ENCODE measurements at places on chromosomes 6 and 20.

GRCh38 chr6:169571123-169571962 is 130.5 kb downstream of the WDR27 start:
- DNase-seq, result no peak

DNA sequence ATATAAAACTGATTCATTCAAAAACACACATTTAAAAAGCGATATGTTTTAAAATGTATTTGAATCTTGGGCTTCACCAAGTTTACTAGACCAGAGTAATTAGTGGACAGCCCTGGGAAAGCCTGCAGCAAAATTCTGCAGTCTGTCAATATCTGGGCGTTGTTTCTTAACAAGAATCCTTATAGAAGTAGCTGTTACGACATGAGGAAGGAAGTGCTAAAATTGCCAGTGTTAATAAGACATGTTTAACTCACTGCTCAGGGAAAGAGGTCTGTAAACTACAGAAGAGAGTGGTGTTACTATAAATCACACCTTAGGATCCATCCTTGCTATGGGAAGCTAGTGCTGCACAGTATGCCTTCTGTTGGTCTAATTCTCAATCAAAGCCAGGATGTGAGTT is 120.6 kb downstream of the TBX18 start:
- DNase-seq, result no peak

GRCh38 chr6:73823046-73823735 is 127.2 kb downstream of the CD109 start:
- no peak for DNase-seq

- DNase-seq, result no peak
Observed at GRCh38 chr6:8420031-8420588, 15.2 kb downstream of the SLC35B3 start.

GRCh38 chr6:64220801-64221200 is 585.2 kb downstream of the PHF3 start:
- DNase-seq, result no peak

- DNase-seq, result no peak
Observed at GRCh38 chr6:16759181-16759645, 2.0 kb downstream of the ATXN1 start.

- no peak for DNase-seq
Observed at GRCh38 chr20:58014628-58015315, 213.7 kb downstream of the ANKRD60 start.

- peak; percentile 27 for DNase-seq
Observed at GRCh38 chr20:48635791-48636267, 192.0 kb downstream of the PREX1 start.

- DNase-seq, result no peak
Observed at GRCh38 chr6:130577178-130577919, 211.5 kb downstream of the TMEM200A start.

DNA sequence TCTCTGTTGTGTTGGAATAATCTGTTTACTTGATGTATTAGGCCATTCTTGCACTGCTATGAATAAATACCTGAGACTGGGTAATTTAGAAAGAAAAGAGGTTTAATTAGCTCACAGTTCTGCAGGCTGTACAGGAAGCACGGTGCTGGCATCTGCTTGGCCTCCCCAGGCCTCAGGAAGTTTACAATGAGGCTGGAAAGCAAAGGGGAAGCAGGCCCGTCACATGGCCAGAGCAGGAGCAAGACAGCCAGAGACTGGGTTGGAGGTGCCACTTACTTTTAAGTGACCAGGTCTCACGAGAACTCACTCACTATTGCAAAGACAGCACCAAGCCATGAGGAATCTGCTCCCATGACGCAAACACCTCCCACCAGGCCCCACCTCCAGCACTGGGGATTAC is 50.6 kb upstream of the FUCA2 start:
- DNase-seq, result no peak

GRCh38 chr20:57156011-57156729 is 110.3 kb downstream of the BMP7 start:
- DNase-seq, result no peak

- no peak for DNase-seq
Observed at GRCh38 chr20:3423126-3423525, 15.7 kb upstream of the DNAAF9 start.

DNA sequence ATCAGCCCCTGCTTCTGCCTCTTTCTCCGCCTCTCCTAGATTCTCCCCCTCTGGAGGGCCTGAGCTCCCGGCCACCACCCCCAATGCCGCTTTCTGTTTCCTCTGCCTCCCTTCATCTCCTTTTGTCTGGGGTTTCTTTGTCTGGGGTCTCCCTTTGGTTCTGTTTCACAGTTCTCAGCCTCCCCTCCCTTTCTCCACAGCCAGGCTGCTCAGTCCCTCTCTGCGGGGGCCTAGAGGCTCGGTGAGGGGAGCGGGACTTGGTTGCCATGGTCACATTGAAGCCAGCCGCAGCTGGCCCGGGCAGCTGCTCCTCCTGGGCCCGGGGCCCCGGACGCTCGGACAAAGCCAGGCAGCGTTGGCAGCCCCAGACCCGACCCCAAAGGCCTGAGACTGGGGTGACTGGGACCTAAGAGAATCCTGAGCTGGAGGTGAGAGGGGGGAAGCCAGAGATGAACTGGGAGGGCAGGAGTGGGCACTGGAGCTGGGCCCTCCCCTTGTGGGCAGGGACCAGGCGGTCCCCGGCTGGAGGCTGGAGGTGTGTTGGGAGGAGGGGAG is 3.5 kb upstream of the DDR1 start:
- DNase-seq, result no peak

GRCh38 chr6:106133040-106133439 is 46.9 kb downstream of the PRDM1 start:
- no peak for DNase-seq

DNA sequence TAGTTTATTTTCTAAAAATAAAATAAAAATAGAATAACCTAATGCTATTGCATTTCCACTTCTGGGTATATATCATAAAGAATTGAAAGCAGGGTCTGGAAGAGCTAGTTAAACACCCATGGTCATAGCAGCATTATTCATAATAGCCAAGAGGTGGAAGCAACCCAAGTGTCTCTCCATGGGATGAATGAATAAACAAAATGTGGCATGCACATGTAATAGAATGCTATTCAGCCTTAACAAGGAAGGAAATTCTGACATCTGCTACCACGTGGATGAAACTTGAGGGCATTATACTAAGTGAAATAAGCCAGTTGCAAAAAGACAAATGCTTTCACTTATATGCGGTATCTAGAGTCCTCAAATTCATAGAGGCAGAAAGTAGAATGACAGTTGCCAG is 130.8 kb downstream of the TIAM2 start:
- no peak for DNase-seq

DNA sequence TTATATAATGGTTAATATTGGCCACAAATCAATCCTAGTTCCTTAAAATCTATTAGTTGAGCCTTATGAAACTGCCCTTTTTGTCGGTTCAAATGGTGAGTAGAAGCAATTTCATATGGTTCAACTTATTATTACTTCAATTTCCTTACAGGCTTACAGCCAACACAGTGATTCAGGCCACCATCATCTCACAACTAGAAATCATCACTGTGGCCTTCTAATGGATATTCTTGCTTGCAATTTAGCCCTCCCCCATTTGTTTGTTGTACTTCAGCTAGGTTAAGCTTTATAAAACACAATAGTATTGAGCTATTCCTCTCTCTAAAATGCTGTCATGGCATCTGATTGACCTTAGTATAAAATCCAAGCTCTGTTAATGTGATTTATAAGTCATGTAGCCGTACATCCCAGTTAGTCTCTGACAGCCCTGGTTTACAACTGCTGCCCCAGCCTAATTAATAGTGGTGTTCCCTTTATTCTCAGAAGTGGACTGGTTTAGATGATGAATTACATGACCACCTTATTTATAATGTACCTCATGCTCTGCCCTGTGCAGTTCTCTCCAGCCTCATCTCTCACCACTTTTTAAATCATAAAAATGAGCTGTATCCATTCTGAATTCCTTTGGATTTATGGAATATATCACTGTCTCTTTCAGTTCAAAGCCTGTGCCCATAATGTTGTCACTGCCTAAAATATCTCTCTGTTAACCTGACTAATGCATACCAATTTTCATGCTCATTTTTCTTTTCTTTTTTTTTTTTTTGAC is 36.7 kb downstream of the LAMA2 start:
- no peak for DNase-seq

GRCh38 chr20:56735084-56735642 is 106.1 kb downstream of the TFAP2C start:
- no peak for DNase-seq

- DNase-seq, result no peak
Observed at GRCh38 chr6:6635291-6635690, 46.8 kb downstream of the LY86 start.

DNA sequence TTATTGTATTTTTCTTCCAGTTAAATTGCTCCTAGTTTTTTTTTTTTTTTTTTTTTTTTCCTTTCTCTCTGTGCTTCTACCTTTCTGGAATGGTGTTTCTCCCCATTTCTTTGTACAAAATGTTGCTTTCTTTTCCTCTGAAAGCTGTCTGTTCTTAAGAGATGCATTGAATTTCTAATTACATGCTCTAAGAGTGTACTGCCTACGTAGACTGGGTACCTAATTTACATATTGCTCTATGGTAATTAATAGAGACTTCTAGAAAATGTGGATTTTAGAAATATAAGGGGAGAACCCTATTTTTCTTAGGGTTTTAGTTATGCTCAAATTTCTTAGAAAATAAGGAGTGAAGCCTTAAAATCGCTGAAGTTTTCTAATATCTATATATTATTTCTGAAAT is 13.8 kb downstream of the KCNQ5 start:
- no peak for DNase-seq

- DNase-seq, result no peak
Observed at GRCh38 chr6:99602520-99603420, 3.9 kb upstream of the PRDM13 start.

DNA sequence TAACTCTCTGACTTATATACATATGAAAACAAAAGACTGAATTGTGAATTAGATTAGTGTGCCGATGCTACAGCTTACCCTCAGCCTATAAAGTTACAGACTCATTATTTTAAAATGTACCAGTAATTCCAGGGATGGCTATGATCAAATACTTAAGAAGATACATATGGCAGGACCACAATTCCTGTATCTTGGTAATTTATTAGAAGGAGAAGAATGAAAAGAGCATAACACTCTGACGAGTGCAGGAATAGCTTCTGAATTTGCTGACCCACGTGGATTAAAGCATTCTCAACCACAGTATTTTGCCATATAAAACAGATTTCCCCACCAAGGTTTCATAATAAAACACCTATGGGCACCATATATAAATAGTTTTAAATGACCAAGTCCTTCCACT is 368.5 kb upstream of the RUNX2 start:
- DNase-seq, result no peak

GRCh38 chr20:43293068-43293786 is 103.5 kb upstream of the PTPRT start:
- DNase-seq, result no peak

GRCh38 chr6:164133095-164133494 is 718.6 kb downstream of the QKI start:
- no peak for DNase-seq

DNA sequence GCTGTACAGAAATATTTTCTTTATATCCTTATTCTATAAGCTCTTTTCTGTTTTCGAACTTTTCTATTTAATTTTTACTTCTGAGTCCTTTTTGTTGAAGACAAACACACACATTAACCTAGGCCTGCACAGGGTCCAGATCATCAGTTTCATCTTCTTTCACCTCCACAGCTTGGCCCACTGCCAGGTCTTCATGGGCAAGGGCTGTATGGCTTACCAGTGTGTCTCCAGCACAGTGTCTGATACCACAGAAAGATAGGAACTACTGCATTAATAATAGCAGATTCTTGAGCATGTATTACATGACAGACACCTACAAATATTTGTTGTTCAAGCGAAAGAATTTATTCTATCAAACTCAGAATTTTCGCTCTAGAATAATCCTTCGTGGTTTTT is 24.4 kb downstream of the QKI start:
- DNase-seq, result peak; percentile 17

DNA sequence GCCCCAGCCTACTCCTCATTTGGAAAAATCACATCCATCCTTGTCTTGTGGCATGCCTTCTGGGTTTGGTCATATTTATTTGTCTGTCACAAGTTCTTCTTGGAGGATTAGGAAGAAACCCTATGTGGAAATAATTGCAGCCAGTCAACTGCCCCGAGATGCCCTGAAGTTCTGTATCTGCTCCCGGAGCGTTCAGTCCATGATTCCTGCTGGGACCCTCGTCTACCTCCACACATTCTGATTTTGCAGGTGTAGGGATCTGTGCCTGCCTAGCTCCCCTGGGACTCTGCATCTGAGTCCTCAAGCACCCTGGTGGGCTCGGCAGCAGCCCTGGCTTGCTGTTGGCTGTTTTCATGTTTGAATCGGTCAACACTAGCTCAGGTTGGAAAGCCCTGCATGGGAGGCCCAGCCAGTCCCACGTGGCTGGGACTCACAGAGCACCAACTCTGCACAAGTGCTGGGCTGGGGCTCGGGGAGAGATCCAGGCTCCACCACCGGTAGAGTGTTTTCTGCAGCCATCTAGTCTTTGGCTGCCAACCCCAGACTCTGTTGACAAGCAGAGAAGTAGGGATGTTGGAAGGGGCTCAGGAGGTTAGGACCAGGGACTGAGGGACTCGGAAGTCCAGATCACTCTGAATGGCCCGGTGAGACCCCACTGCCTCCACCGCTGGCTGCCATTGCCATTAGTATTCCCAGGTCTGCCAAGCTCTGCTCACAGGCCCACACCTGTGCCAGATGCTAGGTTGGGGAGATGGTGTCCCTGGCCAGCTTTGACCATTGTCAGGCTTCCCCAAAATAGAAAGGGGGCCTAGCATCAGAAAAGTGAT is 183.5 kb upstream of the CST7 start:
- no peak for DNase-seq

- DNase-seq, result no peak
Observed at GRCh38 chr6:13261464-13261994, 66.8 kb downstream of the TBC1D7 start.

DNA sequence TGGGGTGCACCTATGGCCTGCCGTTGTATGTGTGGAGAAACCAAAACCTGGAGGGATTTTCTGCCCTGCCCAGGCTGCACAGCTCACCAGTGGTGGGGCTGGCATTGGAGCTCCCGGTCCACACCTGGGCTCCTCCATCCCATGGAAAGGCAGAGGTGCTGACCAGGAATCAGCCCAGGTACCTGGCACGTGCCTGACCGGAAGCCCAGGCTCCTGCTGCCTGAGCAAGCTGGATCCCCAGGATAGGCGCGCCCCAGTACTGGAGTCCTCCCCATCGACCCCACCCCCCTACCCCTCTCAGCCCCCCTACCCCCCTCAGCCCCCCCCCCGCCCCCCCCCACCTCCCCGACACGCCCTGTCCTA is 39.9 kb upstream of the HMGA1 start:
- no peak for DNase-seq

DNA sequence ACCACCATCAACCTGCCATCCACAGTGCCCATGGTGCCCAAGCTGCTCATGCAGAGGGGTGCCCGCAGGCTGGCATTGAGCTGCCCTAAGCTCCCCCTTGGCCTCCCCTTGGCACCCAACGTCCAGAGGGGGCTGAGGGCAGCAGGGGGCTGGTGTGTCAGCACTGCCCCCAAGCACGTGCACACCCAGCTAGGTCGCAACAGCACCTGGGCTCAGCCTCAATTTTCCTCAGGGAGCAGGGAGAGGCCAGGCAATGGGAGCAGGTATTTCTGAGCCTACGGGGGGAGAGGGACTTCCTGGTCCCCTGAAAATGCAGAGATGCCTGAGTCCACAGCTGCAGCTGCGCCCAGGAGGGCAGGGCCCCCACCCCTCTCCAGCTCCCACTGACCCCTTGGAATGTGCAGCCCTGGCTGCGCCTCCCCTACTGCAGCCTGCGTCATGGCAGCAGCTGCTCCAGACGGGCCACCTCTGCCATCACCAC is 204.2 kb downstream of the ANKRD60 start:
- DNase-seq, result no peak

GRCh38 chr6:111672761-111673450 is 67.2 kb upstream of the TRAF3IP2 start:
- DNase-seq, result no peak

GRCh38 chr6:6287415-6287814 is 33.0 kb downstream of the F13A1 start:
- no peak for DNase-seq

All from stimulated activated CD4-positive, alpha-beta T cell treated with anti-CD3 and anti-CD28 coated beads, Interleukin-1b, Interleukin-23, amount 100 ng/mL, for 4 hours (primary cell).